ENCODE measurements at places on chromosomes 11 and 22. TPM values are rescaled to one million over a fixed set of nuclear protein-coding genes. Genes with fewer than 3 reads are reported as not detected.

- DNase-seq = peak; percentile 52
Measured at GRCh38 chr11:128796270-128796669, 70.8 kb downstream of the KCNJ1 start.

DNA sequence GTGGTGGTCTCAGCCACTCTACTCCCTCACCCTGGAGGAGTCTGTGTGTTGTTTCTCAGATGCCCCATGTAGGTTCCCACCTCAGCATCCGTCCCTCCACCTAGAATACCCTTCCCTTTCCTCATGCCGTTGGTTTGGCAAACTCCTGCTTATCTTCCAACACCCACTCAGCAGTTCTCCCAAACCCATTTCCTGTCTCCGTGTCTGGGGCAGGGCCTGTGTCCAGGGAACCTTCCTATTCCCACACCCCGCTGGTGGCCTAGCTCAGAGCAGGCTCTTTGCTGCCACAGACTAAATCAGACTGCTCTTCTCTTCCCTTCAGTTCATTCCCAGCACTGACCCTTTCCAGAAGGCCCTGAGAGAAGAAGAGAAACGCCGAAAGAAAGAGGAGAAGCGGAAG, 7.5 kb upstream of the SREBF2 start:
- DNase-seq = no peak

GRCh38 chr11:12224537-12224893, 114.1 kb downstream of the MICAL2 start:
- peak; percentile 87 for DNase-seq

DNA sequence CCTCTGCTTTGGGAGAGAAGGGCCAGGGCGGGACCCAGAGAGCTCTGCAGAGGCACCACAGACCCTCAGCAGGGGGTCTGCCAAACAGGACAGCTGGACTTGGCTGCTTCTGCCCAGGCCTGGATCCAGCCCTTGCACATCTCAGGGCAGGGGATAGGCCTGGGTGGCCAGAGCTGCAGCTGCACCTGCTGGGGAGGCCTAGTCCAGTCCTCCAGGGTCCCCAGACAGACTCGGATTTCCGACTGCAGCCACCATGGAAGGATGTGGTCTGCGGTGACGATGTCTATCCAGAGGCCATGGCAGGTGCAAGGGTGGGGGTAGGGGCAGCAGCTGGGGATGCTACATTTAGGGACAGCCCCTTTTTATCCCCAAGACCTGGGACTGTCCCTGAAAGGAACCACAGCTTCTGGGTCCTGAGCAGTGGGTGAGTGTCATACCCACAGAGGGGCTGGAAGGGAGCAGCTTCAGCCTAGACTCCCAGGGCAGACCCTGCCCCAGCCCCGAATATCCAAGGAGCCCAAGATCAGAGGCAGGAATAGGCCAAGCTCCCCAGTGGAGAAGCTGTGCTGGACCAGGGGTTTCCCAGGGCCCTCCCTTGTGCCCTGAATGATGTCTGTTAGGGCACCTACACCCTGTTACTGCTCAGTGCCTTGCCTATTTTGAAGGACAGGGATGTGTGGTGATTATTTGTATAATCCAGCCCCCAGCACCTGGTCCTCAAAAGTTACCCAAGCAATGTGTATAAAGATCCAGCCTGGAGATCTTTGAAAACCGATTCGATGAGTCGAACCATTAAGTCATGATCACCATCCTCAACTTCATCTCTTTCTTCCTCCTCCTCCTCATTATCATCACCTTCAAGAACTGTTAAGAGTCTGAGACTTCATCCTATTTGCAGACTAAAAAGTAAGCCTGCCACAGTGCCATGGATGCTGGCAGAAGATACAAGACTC, 2.5 kb upstream of the IGLL5 start:
- DNase-seq = no peak

The C22orf23 gene
- 0.69 TPM for total RNA-seq

GRCh38 chr11:69516526-69516925, 35.1 kb downstream of the LINC01488 start:
- DNase-seq = no peak

DNA sequence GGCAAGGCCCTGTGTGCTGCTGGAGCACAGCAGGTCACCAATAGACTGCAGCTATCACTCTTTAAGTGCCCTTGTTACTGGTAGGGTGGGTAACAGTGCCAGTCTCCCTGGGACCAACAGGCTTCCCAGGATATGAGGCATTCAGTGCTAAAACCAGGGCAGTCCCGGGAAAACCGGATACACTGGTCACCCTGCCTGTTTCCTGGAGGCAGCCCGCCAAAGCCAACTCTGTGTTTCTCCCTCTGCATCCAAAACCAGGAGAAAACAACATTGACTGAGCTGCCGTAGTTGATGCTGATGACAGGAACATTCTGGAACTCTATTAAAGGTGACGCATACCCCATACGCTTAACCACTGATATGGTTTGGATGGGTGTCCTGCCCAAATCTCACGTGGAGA, 149.1 kb downstream of the SHANK2 start:
- peak; percentile 97 for DNase-seq

Data from PC-3 (cell line).